CMK (cell line): ENCODE measurements at places on chromosomes 12 and 14.

DNA sequence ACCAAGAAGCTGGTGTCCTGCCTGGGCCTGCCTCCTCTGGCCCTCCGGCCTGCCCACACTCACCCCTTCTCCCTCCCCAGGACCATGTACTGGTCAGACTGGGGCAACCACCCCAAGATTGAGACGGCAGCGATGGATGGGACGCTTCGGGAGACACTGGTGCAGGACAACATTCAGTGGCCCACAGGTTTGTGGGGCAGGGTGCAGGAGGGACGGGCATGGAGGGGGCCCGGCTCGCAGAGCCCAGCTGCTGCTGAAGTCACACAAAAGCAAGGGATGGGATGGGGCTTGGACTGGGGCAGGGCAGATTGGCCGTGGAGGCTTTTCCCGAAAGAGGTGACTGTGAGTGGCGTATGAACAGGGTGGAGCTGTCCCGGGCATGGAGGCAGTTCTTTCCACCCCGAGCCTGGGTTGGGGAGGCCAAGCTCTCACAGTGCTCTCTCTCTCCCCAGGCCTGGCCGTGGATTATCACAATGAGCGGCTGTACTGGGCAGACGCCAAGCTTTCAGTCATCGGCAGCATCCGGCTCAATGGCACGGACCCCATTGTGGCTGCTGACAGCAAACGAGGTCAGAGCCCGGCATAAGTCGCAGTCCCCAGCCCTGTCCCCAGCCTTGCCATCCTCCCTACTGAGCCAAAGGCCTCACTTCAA, 7.8 kb upstream of the NXPH4 start:
- DNase-seq, result no peak

DNA sequence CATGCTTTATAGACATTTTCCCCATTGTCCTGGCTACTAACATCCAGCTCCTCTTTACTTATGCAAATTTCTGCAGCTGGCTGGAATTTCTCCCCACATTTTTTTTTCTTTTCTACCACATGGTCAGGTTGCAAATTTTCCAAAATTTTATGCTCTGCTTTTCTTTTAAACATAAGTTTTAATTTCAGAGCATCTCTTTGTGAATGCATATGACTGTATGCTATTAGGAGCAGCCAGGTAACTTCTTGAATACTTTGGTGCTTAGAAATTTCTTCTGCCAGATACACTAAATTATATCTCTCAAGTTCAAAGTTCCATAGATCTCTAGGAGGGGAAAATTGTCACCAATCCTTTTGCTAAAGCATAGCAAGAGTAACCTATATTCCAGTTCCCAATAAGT, 365.9 kb downstream of the LRFN5 start:
- no peak for DNase-seq

DNA sequence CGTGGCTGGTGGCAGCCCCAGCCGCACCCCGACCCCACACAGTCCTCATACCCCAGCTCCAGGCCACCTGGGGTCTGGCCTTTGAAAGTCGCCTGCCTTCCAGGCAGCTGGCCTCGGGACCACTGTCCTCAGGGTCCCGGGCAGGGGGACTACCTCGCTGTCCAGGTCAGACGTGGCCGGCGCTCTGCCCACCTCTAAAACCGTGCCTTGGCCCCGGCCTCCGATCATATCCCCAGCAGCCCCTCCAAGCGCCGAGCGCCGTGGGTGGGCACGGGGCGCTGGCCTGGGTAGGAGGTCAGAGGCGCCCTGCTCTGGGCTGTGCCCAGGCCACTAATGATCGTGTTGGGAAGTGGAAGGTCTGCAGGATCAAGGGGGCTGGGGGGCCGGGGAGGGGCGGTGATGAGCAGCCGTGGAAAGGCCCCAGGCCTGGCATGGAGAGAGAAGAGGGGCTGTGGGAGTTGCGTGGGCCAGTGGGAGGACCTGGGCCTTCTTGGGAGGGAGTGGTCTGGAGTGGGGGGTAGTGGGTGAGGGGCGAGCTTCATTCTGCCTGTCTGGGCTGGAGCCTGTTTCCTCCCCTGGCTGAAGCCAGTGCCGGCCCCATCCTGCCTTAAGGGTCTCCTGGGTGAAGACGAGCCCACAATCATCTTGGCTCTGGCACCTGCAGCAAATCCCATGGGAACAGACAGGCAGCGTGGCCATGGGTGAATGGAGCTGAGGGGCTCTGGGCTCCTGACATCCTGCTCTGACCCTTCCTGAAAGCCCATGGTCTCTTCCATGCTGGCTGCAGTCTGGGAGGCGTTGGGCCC, 4.9 kb downstream of the TMEM121 start:
- no peak for DNase-seq

GRCh38 chr12:989751-990660, 1.0 kb upstream of the ERC1 start:
- peak; percentile 29 for DNase-seq

DNA sequence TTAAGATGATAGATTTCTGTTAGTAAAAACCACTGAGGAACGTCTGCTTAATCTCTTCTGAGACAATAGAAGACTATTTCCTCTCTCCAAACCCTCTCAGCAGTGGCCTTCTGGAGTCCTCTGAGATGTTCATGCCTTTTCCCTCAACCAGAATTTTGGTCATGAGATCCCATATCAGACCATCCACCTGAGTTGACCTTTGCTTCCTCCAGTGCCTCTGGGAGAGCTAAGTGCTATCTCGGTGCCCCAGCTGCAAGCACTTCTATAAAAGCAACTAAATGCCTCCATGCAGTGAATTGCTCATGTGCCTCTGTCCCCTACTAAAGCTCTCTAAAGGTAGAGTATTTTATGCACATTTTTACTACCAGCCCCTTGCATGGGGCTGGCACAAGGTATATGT, 172.8 kb upstream of the BCL2L14 start:
- no peak for DNase-seq

GRCh38 chr14:96267916-96268315, 11.9 kb downstream of the BDKRB1 start:
- no peak for DNase-seq

DNA sequence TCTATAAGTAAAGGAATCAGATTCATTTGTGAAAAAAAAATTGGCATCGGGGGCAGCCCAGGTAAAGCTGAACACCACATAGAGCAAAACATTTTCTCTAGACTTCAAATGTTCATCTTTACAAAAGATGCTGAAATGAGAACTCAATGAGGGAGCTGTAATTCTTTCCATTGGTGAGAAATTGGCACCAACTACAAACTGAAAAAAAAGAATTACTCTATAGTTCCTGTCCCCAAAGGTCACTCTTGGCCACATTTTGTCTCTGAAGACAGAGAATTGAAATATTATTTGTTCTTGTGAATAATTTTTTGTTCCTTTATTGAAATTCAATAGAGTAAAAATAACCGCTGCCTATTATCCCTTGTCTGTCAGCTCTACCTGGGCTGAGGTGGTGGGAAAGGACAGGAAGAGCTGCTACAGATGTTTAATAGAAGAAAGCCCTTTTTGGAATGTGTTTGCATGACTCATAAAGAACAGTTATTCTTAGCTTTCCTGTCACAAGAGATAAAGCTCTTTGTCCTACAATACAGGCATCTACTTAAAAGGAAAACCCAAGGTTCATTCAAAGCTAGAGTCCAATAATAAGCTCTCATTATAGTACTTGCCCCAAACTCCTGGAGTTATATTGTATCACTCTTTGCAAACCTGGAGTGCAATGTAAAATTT, 380.1 kb upstream of the KITLG start:
- DNase-seq, result no peak

GRCh38 chr14:28769276-28769880, 2.8 kb downstream of the FOXG1 start:
- DNase-seq, result no peak

DNA sequence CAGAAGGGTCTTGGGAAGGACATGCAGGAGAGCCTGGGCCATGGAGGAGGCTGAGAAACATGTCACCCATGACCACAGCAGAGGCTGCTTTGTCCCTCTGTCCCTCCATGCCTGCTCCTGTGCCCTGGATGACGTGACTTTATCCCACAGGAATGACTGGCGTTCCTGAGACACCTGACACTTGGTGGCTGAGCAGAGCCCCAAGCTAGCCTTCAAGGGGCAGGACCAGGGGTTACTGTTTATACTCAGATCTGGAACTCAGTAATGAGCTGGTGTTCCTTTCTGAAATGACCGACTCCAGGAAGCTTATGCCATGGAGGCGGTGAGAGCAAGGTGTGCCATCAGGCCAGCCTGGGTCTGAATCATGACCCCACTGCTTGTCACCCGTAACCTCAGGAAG, 44.2 kb downstream of the ZFP36L1 start:
- no peak for DNase-seq

DNA sequence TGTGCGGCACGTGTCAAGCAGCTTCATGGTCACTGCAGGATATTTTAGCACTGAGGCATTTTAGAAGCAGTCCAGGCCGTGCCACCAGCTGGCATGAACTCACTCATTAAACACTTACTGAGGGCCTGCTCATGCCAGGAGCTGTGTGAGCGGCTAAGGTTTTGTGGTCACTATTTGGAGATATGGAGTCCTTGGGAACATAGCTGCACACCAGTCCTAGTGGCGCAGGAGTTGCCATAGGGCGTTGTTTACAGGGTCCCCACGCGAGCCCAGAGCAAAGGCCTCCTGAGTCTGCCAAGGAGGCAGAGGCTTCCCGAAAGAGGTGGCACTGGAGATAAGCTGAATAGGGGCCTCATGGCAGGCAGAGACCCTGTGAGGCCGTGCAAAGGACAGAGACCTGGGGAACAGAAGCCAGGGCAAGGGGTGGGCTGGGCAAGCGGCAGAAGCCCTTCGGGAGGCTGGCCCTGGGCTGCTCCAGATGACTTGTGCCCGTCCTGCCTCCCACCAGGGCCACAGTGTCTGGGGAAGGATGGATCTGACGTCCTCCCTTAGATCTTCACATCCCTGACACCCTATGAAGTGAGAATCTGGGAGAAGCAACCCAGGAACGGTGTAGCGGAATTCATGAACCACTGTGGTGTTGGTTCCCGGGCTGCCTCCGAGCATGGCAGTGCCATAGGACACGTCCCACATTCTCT, 38.9 kb downstream of the SFSWAP start:
- no peak for DNase-seq

DNA sequence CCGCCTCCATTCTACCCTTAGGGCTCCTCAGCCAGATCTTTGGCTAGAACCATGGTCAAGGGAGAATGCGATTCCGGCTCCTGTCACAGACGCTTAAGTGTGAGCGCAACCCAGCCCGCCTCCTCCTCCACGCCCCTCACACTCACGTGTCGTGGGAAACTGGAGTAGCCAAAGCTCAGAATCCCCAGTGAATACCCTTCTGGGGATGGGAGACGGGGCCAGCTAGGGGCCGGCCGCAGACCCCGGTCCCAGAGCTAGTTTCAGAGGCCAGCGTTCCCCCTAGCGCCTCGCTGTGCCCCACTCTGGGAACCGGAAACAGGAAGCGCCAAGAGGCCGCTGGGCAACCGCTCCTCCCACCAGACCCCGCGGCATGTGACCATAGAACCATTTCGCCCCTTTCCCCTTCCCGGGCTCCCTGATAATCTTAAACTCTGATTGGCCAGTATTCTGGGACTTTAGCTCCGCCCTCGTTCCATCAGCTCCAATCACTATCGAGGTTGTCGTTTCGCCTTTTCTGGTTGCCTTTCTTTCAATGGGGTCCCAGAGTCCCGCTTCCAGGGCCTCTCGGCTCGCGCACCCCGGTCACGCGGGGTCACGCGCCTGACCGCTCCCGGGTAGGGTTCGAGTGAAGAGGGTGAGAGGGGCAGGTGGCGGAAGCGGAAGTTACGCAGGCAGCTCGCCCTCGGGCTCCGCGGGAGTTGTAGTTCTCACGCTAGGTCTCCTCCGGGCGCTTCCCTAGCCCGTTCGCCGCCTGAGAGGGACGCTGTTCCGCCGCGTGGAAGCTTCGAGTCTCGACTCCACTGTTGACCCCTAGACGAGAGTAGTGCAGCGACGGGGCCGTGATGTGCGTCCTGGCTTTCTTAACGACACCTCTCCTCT, at the start of gene M6PR:
Gene M6PR (minus strand): TSS at position 304 of the 879 bp plus-strand sequence. CDS start 3,241 bp downstream, outside the sequence.
- DNase-seq, result peak; percentile 91
